GOT3 (cell line): ENCODE measurements at places on chromosomes 2 and 18.

DNA sequence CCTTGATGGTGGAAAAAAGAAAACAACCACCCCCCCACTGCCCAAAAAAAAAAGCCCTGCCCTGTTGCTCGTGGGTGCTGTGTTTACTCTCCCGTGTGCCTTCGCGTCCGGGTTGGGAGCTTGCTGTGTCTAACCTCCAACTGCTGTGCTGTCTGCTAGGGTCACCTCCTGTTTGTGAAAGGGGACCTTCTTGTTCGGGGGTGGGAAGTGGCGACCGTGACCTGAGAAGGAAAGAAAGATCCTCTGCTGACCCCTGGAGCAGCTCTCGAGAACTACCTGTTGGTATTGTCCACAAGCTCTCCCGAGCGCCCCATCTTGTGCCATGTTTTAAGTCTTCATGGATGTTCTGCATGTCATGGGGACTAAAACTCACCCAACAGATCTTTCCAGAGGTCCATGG, 28.0 kb downstream of the MAL start:
- no peak for DNase-seq

GRCh38 chr2:209046163-209046562, 377.7 kb upstream of the MAP2 start:
- no peak for DNase-seq

- no peak for DNase-seq
Observed at GRCh38 chr2:224173210-224173609, 134.1 kb upstream of the SERPINE2 start.

DNA sequence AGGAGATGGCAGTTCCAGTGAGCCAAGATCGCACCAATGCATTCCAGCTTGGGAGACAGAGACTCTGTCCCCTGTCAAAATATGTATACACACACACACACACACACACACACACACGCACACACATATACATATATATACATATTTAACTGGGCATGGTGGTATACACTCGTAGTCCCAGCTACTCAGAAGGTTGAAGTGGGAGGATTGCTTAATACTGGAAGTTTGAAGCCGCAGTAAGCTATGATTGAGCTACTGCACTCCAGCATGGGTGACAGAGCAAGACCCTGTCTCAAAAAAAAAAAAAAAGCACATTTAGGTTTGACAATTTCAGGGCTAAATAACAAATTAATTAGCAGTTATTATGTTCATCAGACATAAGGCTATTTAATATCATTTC, 36.0 kb upstream of the ATIC start:
- DNase-seq, result no peak

DNA sequence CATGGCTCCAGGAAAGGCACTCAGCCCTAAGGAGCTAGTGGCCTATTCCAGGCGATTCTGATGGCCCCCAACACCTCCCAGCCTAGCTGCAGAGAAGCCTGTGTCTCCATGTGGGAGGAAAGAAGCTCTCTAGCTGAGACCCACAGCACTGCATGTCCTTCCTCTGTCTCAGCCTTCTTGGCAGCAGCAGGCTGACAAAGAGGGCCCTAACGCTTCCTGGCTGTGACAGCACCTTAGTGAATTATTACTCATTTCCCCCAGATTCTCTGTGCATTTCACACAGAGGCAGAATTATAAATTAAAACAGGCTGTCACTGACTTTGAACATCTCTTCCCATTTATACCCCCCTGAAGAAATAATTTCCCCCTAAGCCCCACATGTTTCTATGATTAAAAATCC, 206.8 kb downstream of the CLIP4 start:
- DNase-seq, result no peak

DNA sequence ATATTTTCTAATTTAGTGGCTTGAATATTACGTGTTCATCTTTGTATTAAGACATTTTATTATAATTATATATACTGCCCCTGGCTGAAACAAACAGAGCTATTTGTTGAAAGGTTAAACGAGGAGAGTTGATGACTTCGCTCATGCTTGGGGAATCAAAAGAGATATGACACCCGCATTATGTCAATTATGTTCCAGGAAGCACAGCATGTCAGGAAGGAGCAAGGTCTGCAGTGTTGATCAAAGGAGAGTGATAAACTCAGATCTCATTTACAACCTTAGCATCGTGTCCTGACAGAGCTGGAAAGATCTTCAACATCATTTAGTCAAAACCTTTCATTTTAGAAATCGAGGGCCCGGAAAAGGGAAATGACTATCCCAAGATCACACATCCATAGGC, 510.1 kb downstream of the TDRD15 start:
- DNase-seq, result no peak

DNA sequence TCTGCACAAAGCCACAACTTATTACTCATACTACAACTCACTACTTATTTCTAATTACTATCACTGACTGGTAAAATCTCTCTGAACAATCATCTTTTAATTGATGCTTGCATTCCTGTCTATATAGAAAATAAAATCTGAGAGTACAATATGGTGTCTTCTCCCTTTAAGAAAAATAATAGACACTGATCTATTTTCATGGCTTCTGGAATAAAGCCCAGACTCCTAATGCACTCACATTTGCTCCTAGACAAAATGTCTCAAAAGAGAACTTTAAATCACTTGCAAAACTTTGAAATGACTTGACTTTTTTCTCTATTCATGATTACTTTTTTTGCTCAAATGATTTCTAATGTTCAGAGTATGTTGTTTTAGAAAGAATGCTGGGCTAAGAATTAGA, 28.7 kb downstream of the ESCO1 start:
- DNase-seq, result no peak

GRCh38 chr18:79954791-79955190, 3.3 kb upstream of the SLC66A2 start:
- no peak for DNase-seq

DNA sequence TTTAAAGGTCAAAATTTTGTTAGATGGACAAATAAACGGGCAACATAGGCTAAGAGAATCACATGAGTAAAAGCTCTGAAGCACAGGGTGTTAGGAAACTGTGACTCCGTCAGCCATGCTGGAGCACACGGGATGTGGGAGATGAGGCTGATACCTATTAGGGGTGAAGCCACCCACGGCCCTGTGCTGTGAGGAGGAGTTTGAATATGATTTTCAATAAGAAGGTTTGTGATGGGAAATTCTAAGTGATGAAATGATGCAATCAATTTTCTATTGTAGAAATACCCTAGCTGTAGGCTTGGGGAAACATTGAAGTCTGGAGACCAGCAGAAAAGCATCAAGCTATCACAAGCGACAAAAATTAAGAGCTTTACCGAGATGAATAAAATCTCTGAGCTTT, 431.3 kb downstream of the CMPK2 start:
- no peak for DNase-seq

DNA sequence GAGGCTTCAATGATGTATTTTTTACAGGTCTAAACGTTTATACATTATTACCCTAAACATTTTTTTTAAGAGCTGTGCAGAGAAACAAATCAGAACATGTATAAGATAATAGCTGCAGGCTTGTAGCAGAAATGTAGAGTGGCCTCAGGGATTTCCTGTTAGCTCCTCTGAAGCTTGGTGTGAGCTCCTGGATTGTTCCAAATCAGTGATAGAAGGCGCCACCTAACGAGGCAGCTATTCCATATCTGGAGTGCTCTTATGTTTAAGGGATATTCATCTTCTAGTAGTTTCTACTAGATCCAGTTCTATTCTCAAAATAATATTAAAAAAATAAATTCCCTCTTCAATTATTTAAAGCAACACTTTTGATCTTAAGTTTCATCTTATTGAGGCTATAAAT, 93.1 kb downstream of the LRP1B start:
- no peak for DNase-seq

GRCh38 chr18:10062302-10063300, 148.8 kb downstream of the VAPA start:
- DNase-seq, result no peak

- no peak for DNase-seq
Observed at GRCh38 chr18:58557008-58557435, 71.9 kb downstream of the ALPK2 start.

- no peak for DNase-seq
Observed at GRCh38 chr2:113219525-113219888, 45.7 kb downstream of the PSD4 start.

DNA sequence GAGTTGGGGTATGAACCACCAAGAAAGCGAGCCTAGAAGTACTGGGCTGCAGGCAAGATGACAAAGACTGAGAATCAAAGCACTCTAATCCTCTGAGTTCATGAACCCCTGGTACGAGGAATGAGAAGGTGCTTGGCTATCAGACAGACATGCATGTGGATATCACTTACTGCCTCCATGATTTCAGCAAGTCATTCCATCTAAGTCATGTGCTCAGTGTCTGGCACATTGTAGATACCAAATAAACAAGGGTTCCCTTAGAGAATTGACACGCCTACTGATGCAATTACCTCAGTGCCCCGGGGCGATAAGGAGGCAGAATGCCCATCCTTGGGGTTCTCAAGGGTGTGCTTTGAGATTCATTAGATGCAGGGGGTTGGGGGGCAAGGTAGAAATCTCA, 125.6 kb upstream of the PKDCC start:
- no peak for DNase-seq

- DNase-seq, result no peak
Observed at GRCh38 chr18:71630696-71631095, 913.4 kb downstream of the CBLN2 start.

GRCh38 chr18:49841236-49842217, 28.2 kb upstream of the ACAA2 start:
- DNase-seq, result no peak

DNA sequence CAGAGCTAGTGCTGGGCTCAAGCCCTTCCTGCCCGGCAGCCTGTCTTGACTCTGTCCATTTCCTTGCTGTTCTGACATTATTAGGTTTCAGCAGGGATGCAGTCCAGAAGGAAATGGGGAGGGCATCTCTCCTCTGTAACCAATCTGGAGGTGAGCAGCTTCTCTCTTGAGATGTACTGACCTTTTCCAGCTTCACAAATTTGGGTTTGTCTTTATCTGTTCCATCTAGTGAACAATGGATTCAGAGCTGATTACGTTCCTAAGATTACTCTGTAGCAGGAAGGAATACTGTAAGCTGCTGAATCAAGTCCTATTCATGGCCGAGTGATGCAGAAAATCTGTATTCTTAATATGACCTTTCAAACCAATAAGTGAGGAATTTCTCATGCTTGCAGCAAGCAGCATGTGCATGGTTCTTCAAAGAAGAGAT, 11.0 kb downstream of the PLA2R1 start:
- DNase-seq, result no peak

DNA sequence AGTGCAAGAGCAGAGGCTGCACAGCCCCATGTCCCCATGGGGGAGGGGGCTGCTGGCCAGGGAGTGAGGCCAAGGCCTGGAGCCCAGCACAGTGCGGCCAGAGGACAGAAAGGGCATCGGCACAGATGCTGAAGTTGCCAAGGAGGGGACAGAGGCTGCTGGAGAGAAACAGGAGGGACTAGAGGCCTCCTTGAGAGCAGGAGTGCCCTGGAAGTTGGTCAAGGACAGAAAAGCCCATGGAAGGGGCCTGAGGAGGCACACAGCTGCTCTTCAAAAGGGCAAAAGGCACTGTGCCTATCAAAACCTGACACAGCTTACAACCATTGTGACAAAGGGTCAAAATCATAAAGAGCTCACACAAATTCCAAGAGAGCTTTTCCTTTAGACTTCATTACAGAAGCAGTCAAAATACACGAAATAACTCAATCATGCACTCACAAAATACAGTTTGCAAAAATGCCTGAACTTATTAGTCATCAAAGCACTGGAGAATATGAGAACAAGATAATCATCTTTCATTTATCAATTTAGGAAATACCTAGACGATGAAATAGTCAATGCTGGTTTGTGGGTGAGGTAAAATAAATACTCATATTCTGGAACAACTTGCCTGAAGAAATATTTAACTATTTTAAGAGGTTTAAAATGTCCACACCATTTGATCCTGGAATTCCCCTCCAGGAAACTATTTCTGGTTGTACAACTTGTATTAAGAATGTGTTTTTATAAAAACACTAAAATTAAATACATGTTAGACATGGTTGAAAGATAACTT, 79.6 kb downstream of the USP40 start:
- no peak for DNase-seq

DNA sequence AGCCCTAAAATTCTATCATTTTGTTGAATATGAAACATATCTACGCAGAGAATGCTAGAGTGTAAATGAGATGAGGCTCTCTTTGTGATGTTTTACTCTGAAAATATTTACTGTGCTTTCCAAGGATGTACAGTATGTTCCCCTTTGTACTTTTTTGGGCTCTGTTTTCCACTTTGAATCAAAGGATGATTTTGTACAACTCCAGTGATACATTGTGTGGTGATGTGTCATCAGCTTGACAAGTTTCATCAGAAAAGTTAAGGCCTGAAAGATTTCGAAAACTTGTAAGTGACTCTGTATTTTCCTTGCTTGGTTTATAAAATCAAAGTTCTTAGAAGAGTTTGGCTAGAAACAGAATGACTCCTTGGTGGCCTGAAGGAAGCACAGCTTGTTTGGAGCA, 206.3 kb downstream of the LTBP1 start:
- DNase-seq, result no peak

GRCh38 chr2:83900862-83901261, 558.2 kb downstream of the SUCLG1 start:
- no peak for DNase-seq

DNA sequence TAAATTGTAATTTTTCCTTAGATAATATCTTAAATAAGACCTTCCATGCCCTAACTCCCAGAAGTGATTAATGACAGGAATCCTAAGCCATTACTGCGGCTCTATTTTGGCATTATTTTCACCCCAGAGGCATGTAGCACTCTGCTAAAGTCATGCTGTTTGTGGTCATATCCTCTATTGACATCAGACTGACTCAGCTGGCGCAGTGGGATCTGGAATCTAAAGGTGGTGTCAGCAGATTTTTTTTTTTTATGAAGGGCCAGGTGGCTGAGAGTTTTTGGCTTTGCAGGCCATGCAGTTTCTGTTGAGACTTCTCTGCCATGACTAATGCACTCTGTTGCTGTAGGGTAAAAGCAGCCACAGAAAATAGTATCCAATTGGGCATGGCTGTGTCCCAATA, 64.1 kb upstream of the ACVR1C start:
- DNase-seq, result no peak

- DNase-seq, result no peak
Observed at GRCh38 chr18:11148680-11149440, 509 bp downstream of the PIEZO2 start.

DNA sequence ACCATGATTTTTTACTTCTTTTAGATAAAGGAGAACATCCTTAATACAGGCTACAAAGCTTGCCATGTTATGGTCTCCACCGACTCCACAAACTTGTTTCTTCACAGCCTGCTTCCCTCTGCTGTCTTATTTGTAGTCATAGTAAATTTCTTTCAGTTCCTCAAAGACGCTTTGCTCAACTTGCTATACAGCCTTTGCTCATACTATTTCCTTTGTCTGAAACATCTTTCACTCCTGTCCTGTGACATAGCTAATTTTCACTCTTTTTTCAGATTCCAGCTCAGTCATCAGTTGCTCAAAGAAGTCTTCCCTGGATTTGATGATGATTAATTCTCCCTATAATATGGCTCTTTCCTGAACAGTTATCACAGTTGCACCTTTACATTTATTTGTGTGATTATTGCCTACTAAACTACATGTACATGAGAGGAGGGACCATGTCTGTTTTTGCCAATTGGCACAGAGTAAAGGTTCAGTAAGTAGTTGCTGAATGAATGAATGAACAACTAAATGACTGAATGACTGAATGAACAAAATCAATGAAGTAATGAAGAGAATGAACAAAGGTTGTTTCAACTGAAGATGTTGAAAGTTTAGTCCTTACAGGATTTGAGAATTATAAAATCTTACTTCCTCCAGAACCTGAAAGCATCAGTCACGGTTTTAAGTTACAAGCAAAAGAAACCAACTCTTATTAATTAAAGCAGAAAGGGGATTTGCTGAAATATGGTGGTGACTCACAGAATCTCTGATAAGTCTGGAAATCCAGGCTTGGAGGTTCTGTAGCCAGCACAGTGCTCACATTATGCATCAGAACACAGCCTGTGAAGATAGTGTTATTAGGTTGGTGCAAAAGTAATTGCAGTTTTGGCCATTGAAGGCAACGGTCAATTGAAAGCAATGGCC, 186.4 kb upstream of the FAM98A start:
- no peak for DNase-seq
